Stimulated activated CD8-positive, alpha-beta memory T cell treated with anti-CD3 and anti-CD28 coated beads, Interleukin-2, amount 100 ng/mL, for 1 hour (primary cell): ENCODE measurements at places on chromosomes 7 and 10.

- no peak for DNase-seq
Observed at GRCh38 chr10:94443549-94443948, 41.2 kb downstream of the TBC1D12 start.

- no peak for DNase-seq
Observed at GRCh38 chr10:6230315-6230714, 27.6 kb downstream of the PFKFB3 start.

GRCh38 chr10:122485670-122486069, 24.3 kb downstream of the HTRA1 start:
- no peak for DNase-seq

GRCh38 chr10:7171825-7172224, 239.0 kb downstream of the SFMBT2 start:
- DNase-seq: no peak

DNA sequence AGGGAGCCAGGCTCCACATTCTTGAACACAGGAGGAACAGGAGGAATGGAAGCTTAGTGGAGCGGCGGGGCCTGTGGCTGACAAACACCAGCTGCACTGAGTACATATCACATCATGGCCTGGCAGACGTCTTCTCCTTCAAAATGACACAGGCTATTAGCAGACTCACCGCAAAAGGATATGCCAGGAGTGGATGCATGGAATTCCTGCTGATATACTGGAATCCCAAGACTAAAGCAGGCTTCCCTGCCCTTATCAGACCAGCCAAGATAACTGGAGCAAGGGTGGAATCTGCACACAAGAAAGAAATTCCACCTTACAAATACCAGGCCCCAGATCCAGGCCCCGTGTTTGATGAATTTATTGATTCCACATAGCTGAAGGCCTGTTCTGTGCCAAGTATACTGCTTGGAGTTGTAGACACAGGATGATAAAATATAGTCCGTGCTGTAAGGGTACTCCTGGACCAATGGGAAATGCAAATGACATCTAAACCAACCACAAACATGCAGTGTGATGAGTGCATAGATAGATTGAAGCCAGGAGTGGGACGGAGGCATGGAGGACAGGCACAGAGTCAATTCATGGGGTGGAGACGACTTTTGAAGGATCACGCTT, 480.5 kb upstream of the ZMIZ1 start:
- no peak for DNase-seq

DNA sequence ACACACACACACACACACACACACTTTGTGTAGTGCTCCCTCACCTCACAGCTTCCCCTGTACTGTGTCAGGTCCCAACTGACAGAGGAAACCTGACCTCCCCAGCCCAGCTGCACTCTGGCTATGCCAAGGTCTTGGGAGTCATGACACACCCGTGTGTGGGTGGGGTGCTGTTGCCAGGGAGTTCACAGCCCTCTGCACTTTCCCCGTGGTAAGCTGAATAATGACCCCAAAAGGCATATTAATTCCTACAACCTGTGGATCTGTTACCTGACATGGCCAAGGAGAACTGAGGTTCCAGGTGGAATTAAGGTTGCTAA, 8.9 kb upstream of the NANOS1 start:
- no peak for DNase-seq

- no peak for DNase-seq
Observed at GRCh38 chr10:26448292-26448691, 10.2 kb downstream of the APBB1IP start.
